ENCODE measurements at places on chromosomes 2 and 18. TPM values are rescaled to one million over a fixed set of nuclear protein-coding genes. Genes with fewer than 3 reads are reported as not detected.

GRCh38 chr2:38572167-38572566 is 30.6 kb downstream of the HNRNPLL start:
- no peak for DNase-seq

GRCh38 chr18:48569139-48569914 is 30.5 kb downstream of the CTIF start:
- DNase-seq = no peak

- no peak for DNase-seq
Measured at GRCh38 chr2:242030858-242031257, 161.3 kb downstream of the RTP5 start.

DNA sequence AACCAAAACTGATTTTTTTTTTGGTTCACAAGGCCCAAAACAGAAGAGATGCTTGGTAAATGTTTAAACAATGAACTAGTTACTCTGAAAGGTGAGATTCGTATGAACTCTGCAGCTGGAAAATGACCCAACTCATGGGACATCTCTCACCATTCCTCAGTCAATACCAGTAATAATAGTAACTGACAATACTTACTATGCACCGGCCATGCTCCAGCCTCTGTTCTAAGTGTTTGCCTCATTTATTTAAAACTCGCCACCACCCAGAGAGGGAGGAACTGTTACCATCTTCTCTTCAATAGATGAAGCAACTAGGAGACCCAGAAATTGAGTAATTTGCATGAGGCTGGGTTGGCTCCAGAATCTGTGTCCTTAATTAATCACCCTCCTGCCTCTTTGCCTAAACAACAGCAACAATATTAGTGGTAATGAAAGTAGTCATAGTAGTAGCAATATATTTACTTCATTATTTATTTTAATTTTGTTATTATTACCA is 130.4 kb downstream of the CTIF start:
- DNase-seq = no peak

GRCh38 chr2:64792300-64792699 is 138.6 kb upstream of the SERTAD2 start:
- DNase-seq = no peak

DNA sequence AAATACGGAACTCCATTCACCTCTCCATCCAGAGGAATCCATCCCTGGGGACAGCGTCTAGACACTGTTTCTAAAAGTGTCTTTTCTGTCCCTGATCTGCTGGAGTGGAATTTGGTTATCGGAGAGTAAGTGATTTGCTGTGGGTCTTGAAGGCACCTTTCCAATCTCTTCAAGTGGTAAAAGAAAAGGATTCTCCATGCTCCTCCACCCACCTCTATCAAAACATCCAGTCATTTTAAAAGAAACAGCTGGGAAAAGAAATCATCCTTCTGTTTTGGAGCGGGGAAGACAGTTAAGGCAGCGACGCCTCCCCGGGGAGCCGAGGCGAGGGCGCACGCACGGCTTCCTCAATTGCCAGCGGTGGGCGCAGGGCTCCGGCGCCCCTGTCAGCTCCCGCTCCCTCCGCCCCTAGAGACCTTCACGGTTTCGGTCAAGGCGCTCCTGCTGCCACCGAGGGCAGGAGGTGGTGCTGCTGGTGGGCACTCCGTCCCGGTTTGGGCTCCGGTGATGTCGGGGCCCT is 547 bp downstream of the SLC35F5 start:
- no peak for DNase-seq

GRCh38 chr18:80198994-80199748 is 48.1 kb downstream of the PARD6G start:
- DNase-seq = no peak

GRCh38 chr18:57050310-57050949 is 96.5 kb upstream of the BOD1L2 start:
- no peak for DNase-seq

DNA sequence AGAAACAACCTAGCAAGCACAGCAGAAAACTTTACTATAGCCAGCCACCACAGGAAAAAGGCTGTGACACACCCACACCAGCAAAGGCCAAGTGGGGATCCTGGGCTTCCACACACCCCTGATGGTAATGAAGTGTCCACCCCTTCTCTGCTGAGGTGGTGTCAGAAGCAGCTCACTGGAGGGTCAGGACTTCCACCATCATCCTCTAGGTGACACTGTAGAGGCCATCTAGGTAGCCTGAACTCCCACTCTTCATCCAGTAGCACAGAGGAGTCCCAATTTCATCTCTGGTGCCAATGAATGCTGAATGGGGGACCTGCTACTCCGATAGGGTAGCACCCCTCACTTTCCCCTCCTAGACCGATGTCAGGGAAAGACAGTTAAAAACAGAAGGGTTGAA is 1544.4 kb downstream of the LRP1B start:
- DNase-seq = no peak

GRCh38 chr18:9547782-9548181 is 66.6 kb downstream of the PPP4R1 start:
- no peak for DNase-seq

The TUBA3D gene
- total RNA-seq = 0.67 TPM

The LRRTM4 gene
- total RNA-seq = 1.4 TPM

The OXER1 gene
- 7.8 TPM for total RNA-seq

The SCN2A gene
- 0.32 TPM for total RNA-seq

The NT5DC4 gene
- not detected for total RNA-seq

The IL1F10 gene
- not detected for total RNA-seq

The NPPC gene
- not detected for total RNA-seq
